RWPE2 (cell line): ENCODE measurements at places on chromosomes 6 and 20.

- peak; percentile 76 for DNase-seq
Measured at GRCh38 chr20:61445741-61446140, 193.7 kb downstream of the CDH4 start.

DNA sequence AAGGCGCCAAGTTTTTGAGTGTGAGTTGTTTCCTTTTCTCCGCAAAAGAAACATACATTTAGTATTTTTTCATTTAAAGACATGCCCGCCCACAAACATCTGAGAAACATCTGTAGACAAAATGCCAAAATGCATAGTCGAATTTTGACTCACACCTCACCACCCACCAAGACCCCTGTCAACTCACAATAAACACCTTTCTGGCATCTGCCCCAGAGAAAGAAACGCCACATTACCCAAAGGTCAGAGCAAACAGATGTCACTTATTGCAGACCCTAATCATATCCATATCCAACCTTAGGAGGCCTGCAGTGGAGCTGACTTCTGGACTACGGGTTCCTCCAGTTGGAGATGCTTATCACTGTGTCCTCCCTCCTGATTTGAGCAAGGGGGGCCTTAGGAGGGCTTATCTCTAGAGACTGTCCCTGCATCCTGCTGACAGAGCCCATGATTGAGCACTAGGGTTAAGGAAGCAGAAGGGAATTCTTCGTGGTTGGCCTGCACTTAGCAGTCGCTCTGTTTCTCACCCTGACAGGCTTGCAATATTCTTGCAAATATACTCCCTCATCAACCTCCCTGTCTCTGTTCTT, 90.5 kb upstream of the TBX18 start:
- no peak for DNase-seq

DNA sequence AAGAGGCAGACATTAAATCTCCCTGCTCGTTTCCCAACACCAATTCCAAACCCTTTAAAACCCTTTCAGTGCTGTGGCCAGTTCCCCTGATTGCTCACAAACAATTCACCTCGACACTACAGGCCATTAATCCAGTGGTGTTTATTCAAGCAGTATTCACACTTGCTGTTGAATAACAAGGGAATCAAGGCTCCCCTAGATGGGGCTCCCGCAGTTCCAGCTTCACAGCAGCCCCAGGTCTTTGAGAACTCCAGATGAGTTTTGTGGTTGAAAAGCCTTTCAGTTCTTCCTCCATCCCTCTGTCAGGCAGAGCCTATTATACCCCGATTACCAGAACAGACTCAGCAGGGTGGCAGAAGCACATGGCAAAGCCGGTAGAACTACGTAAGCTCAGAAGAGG, 36.2 kb downstream of the JAG1 start:
- no peak for DNase-seq

DNA sequence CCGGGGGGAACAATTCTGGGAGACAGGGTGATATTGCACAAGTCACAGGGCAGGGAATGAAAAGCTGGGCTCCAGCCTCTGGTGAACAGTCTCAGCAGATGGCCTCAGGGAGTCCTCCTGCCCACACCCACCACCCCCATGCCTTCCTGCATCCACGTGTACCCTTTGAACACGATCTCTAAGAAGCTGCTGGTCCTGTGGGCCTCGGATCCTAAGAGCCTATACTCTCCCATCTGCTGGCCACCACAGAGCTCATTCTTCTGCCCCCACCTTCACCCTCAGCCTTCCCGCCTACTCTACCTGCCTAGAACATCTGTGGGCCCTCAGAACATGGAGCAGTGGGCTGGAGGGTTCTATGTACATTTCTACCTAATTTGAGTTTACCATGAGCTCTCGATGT, 60.3 kb downstream of the TRERF1 start:
- no peak for DNase-seq

DNA sequence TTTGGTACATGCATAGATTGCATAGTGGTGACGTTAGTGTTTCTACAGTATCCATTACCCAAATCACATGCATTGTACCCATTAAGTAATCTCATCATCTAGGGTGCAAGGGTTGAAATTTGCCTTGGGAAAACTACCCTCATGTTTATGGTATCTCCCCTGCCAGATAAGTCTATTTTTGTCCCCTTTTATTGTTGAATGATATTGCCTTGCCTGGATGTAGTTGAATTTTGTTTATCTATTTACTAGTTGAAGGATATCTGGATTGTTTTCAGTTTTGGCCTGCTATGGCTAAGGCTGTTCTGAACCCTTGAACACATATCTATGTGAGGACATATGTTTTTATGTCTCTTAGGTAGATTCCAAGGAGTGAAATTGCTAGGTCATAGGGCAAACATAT, 13.4 kb downstream of the HLA-DRB1 start:
- DNase-seq: no peak

GRCh38 chr6:152697634-152698033, at the start of gene MYCT1:
MYCT1 (plus strand) TSS chr6:152697897; CDS start chr6:152697903, 6 bp downstream.
- DNase-seq: no peak

DNA sequence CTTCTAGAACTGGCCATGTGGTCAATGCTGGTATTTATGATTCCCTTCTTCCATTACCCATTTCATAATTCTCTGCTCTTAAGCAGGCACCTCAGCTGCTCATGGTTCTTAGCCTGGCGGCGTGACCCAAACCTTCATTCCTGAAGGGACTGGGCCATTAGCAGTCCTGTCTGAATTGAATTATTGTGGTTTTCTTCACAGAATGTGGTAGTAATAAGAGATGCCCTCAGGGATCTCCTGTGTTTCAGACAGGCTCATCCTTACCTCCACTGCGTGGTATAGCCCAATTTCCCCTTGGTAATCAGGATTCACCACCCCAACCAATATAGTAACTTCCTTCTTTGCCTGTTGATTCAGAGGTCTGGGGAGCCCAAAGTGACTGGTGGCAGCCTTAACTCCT, 37.6 kb downstream of the PKIB start:
- no peak for DNase-seq

- no peak for DNase-seq
Measured at GRCh38 chr6:125746731-125747588, 2.5 kb upstream of the HEY2 start.

DNA sequence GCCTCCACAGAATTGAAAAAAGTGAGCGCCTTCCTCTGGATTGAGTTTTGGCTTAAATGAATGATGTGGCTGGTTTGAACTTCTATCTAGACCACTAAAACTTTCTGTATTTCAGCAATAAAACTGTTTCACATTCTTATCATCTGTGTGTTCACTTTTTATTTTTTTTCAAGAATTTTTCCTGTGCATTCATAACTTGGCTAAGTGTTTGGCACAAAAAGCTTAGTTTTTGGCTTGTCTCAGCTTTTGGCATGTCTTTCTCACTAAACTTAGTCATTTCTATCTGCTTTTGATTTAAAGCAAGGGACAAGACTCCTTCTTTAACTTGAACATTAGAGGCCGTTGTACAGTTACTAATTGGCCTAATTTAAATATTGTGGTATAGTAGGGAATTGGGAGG, 1015.1 kb downstream of the EPHA7 start:
- DNase-seq: no peak

GRCh38 chr6:28634761-28635546, 109.3 kb downstream of the GPX5 start:
- no peak for DNase-seq

- no peak for DNase-seq
Measured at GRCh38 chr6:85468326-85468725, 18.4 kb downstream of the NT5E start.
